Stimulated activated CD8-positive, alpha-beta memory T cell treated with anti-CD3 and anti-CD28 coated beads, Interleukin-15, amount 100 ng/mL, for 48 hours (primary cell): ENCODE measurements at places on chromosomes 12 and 14.

GRCh38 chr12:90710711-90711110 is 244.3 kb downstream of the CCER1 start:
- no peak for DNase-seq

DNA sequence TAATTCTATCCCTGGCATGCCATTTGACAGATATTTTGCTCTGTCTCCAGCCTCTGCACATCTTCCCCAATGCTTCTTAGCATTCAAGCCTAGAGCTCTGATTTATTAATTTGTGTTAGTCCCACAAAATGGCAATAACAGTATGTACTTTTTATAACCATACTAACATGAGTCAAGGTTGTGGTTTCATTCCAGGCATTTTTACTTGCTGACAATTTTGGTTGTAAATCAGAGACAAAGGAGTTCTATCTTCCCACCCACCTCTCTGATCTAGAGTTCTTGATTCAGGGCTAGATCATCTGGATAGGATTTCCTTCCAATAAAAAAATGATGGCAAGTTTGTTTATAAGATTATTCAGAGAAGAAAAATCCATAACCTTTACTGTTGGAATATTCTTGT is 18.5 kb upstream of the CISTR start:
- DNase-seq = no peak

- DNase-seq = no peak
Measured at GRCh38 chr14:96676166-96676565, 121.0 kb upstream of the VRK1 start.

GRCh38 chr12:12008232-12008850 is 62.4 kb upstream of the BCL2L14 start:
- DNase-seq = no peak

- DNase-seq = no peak
Measured at GRCh38 chr14:98056946-98057345, 1215.1 kb downstream of the BCL11B start.

GRCh38 chr12:6891646-6892001 is 13.0 kb upstream of the LRRC23 start:
- no peak for DNase-seq

DNA sequence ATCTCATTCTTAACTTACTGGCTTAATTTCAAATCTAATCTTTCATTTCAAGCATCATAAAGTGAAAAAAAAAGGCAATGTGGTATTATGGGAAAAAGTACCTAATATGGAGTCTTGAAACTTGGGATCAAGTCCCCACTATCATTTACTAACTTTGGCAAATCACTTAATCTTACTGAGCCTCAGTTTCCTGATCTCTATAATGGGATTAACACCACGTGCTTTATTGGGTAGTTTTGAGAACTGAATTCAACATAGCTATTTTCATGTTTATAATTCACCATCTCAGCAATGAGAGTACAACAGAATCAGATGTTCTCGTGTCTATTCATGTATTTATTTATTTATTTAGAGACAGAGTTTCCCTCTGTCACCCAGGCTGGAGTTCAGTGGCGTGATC is 78.3 kb downstream of the NTN4 start:
- no peak for DNase-seq

- DNase-seq = no peak
Measured at GRCh38 chr12:46480724-46481123, 108.2 kb upstream of the SLC38A2 start.

DNA sequence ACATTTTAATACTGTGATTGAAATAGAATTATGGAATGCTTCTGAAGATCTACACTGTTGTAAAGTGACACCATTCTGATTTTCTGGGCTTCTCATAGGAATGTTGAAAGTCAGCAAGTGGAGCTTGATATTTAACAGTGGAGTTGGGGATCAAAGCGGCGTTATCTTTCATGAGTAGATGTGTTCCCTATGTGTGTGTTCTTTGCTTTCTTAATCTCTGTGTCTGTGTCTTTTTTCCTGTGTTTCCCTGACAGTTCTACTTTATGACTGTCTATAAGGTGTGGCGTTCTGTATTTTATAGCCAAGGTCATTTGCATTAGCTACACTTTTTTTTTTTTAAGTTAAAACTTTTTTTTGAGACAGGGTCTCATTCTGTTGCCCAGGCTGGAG is 24.7 kb downstream of the SYNE2 start:
- DNase-seq = no peak

GRCh38 chr14:89277203-89277602 is 139.8 kb downstream of the FOXN3 start:
- DNase-seq = peak; percentile 29

DNA sequence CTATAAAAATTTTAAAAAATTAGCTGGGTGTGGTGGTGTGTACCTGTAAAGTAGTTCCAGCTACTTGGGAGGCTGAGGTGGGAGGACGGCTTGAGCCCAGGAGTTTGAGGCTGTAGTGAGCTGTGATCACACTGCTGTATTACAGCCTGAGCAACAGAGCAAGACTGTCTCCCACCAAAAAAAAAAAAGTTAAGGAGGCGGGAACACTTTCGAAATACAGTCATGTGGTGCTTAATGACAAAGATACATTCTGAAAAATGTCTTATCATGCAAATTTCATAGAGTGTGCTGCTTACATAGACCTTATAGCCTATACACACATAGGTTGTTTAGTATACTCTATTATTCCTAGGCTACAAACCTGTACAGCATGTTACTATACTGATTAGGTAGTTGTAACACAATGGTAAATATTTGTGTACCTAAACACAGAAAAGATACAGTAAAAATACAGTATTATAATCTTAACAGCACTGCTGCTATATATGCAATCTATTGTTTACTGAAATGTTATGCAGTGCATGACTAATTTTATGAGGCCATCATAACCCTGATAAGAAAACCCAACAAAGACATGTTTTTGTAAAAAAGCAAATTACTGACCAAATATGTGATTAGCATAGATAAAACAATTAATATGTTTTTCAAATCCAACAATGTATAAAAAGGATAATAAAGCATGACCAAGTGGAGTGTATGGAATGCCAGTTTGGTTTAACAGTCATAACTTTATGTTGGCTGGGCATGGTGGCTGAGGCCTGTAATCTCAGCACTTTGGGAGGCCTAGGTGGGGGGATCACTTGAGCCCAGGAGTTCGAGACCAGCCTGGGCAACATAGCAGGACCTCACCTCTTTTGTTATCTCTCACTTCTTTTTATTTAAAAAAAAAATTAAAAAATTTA is 11.4 kb downstream of the EIF2S1 start:
- DNase-seq = no peak

- DNase-seq = no peak
Measured at GRCh38 chr14:89185919-89186855, 230.8 kb downstream of the FOXN3 start.

- no peak for DNase-seq
Measured at GRCh38 chr12:30546121-30546520, 149.5 kb downstream of the IPO8 start.

DNA sequence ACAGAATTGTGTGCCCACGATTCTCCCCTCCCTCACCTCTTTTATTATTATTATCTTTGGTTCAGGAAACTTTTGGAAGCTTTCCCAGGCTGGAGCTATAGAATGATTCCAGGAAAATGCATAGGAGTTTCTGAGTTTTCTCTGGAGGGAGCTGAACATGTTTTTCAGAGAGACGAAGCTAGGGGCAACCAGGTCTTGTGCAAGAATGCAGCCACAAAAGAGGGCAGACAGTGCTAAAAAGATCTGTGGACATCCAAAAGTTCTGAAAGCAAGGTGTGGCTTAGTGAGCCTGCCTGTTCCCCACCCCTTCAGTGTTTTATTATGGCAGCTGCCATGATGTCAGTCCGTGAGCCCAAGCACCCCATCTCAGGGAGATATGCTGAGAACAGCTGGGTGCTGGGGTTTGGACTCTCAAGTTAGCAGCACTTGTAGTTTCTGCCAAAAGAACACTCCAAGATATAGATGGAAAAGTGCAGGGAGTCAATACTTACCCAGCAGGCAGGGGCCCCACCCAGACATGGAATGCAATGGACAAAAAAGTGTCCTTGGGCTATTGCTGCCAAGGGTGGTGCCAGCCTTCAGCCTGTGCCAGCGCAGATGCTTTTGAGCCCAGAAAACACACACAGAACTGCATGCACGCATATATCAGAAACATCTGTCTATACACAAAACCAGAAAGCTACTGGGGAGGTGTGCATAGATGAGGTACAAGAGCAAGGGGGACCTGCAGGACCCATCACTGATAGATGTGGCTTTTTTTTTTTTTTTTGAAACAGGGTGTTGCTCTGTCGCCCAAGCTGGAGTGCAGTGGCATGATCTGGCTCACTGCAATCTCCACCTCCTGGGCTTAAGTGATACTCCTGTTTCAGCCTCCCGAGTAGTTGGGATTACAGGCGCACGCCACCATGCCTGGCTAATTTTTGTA is 17.0 kb upstream of the IRF2BPL start:
- DNase-seq = no peak

DNA sequence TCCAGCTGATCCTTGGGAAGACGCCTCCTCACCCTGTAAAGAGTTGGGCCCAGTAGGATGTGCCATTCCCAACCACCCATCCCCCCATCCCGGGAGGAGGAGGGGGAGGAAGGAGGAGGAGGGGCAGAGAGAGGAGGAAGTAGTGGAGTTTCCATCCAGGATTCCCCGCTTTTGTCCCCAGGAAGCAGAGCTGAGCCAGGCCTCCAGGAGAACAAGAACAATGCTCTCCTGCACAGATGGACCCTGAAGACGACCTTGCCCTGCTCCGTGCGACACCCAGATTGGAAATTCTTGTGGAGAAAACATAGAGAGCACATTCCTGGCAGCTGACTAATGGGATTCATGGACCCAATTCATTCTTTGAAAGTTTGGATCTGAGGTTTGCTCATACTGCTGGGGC is 132.3 kb upstream of the CRY1 start:
- DNase-seq = no peak

DNA sequence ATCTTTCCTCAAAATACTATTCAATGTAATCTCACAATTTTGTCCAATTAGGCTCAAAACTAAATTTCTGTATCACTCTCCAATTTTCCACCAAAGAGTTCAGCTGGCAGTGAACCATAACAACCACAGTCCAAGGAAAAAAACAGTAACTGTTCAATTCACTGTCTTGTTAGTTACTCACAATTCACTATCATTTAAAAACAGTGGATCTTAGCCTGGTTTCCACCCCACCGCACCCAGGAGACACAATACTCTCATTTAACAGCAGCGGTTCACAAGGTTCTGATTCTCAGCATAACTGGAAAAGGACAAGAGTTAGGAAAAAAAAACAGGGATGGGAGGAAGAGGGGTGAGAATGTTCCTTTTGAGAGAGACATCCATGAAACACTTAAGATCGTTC is 40.5 kb downstream of the MED13L start:
- no peak for DNase-seq

DNA sequence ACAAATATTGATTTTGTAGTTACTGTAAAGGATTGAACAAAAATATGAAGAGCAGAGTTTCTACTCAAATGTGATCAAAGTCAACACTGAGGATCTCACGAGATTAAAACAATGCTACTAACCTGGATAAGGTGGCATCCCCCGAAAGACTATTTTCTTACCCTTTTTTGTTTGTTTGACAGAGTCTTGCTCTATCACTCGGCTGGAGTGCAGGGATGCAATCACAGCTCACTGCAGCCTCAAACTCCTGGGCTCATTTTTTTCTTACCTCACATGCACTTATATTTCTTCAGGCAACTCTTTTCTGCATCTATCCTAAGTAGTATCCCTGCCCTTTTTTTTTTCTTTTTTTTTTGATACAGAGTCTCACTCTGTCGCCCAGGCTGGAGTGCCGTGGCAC is 109.2 kb downstream of the VEZT start:
- DNase-seq = no peak

DNA sequence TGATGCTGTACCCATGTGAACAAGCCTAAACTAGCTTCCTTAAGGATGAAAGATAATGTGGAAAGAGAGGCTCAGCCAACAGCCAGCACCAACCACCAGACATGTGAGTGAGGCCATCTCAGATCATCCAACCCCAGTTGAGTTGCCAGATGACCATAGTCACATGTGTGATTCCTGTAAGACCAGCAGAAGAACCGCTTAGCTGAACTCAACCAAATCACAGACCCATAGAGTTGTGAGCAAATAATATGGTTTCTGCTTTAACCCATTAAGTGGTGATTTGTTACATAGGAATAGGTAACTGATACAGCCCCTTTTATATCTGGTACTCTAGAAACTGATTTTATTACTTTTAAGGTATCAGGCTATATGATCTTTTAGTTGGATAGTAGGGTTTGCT is 17.6 kb upstream of the ELK3 start:
- DNase-seq = no peak

DNA sequence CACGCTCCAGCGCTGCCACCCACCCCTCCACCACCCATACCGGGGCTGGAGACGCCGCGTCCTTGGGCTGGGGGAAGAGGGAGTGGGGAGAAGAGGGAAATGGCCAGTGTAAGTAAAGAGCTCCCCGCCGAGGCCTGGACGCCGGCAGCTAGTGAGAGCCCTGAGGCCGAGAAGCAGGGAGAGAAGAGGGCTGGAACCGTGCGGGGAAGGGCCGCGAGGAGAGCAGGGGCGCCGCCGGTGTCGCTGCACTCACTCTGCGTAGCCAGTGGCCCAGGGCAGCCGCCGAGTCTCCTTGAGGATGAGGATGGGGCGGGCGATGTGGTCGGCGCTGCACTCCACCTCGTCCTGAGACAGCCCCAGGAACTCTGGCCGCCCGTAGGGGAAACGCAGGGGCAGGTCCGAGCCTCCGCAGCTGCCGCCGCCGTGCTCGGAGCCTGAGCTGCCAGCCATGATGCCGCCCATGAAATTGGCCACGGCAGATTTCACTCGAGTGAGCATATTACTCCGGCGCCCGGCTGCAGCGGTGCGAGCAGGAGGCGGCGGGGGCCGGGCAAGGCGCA is 631 bp downstream of the PPM1H start:
- DNase-seq = no peak

DNA sequence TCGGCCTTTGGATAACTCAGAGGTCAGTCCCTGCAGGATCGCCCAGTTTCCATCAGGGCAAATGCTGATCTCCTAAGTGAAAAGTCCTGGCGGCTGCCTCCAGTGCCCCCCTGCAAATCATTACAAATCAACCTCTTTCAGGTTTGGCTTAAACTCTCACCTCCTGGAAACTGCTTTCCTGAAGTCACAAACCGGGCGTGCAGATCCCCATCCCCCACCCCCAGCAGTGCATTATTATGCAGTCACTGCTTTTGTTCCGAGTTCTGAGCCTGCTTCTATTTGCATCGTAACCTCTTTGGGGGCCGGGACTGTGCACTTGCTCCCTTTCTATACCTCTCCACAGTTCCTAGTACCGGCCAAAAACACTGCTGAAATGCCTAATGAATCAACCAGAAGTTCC is at the start of gene USP44:
TSS of gene USP44 (minus strand) at position 172 of the 400 bp plus-strand sequence. CDS start 17,220 bp downstream, outside the sequence.
- no peak for DNase-seq

GRCh38 chr12:96442906-96443305 is 42.7 kb upstream of the CDK17 start:
- DNase-seq = no peak

GRCh38 chr12:110705309-110705708 is 16.4 kb upstream of the HVCN1 start:
- no peak for DNase-seq

GRCh38 chr14:70801836-70802235 is 7.5 kb downstream of the MAP3K9 start:
- DNase-seq = no peak
